CD4-positive, alpha-beta T cell treated with Interleukin-6 for 4 hours (primary cell): ENCODE measurements at places on chromosomes 2 and 18.

- DNase-seq: no peak
Observed at GRCh38 chr2:96198921-96199320, 9.7 kb downstream of the STARD7 start.

GRCh38 chr2:628651-629050, 48.6 kb downstream of the TMEM18 start:
- no peak for DNase-seq

GRCh38 chr2:9638532-9638931, 7.7 kb upstream of the YWHAQ start:
- no peak for DNase-seq

- no peak for DNase-seq
Observed at GRCh38 chr2:98394595-98395153, 48.4 kb downstream of the CNGA3 start.

DNA sequence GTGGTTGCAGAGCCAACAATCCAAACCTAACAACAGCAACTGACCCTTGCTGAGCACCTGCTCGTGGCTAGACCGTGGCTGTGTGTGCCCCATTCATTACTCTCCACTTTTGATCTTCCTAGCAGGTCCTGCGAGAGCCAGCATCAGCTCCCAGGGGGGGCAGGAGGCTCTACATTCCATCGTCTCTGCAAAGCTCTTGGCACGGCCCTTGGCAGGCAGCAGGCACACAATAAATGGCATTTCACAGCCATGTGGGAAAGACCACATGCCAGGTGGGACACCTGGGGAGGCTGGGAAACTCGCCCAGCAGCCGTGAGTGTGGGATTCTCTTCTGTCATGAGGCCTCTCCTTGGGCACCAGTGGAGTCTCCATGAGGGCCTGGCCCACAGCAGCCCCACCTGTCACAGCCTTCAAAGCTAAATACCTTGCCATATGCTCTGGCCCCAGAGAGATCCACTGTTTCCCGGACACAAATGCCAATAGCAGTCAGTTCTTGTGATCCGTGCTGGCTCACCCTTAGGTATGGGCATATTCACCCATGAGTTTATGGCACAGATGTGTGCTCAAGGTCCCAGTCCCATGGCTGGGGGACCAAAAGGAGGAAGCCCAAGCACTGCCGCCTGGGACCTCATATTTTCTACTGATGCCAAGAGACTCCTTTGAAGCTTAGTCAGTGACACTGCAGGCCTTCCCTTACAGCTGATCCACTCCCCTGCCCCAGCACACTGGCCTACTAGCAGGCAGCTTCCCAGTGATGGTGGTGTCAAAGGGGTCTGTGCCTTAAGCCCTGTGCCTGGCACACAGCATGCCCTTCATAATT, 6.8 kb upstream of the TEX51 start:
- DNase-seq: no peak

- DNase-seq: no peak
Observed at GRCh38 chr2:159175182-159175581, 111.3 kb downstream of the WDSUB1 start.
